ENCODE measurements at places on chromosomes 1 and 21. TPM values are rescaled to one million over a fixed set of nuclear protein-coding genes. Genes with fewer than 3 reads are reported as not detected.

The LBR gene
- total RNA-seq: 42.6 TPM

The KRTAP11-1 gene
- total RNA-seq: not detected

The OR14C36 gene
- total RNA-seq: not detected

The DHDDS gene
- 87.2 TPM for total RNA-seq

The LYST gene
- 12.5 TPM for total RNA-seq

The CELA2B gene
- not detected for total RNA-seq

The PPM1J gene
- total RNA-seq: 5.2 TPM

DNA sequence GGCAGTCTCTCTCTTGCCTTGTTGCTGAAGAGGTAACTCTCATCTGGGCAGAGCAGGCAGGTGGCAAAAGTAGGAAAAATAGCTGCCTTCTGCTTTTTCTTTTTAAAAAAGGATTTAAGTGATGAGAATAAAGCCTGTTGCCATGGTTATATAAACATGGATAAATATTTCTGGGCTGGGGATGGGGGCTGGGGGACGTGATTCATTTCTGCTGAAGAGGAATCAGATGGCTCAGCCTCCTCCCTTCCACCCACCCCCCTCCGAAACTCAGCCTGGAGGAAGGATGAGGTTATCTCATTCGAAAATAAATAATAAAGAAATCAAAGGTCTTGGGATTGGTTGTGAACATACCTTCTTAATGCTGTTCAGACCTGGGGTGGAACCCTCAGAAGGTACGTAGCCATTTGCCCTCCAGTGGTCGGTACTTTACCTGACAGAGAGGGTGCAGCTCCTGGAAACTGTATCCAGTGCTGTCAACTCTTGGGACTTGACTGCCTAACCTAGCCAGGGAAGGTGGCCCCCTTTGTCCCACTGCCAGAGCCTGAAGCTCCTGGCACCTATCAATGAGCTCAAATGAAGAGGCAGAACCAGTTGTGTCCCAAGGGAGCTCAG, 3.8 kb upstream of the INKA2 start:
- no peak for DNase-seq

GRCh38 chr1:162177126-162177525, 107.6 kb downstream of the NOS1AP start:
- DNase-seq: peak; percentile 21

DNA sequence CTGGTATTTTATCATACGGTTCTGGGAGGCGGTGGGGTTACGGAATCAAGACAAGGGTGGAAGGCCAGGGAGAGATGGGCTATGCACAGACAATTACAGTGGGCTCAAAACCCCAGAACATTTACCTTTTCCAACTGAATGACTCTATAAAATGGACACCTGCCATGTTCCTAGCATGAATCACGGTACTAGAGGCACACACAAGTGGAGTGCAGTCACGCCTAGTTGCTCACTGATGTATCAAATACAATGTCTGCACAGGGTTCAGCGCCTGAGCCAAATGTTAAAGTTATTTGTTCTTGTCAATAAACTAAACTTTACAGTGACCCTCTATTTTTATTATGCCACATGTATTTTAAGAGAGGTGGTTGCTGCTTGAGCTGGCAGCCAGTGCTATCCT, 121.4 kb downstream of the ATG4C start:
- DNase-seq: no peak

DNA sequence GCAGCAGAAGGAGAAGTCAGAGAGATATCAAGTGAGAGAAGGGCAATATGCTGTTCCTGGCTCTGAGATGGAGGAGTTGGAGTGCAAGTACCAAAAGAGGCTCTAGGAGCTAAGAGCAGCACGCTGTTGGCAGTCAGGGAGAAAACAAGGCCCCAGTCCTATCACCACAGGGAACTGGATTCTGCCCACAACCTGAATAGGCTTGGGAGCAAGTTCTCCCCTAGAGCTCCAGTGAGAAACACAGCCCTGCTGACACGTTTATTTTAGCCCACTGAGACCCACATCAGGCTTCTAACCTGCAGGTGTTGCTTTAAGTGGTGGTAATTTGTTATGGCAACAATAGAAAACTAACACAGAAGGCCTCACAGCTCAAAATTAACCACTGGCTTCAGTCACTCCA, 31.8 kb upstream of the ZNF644 start:
- DNase-seq: no peak

GRCh38 chr1:206557636-206558473, 50.5 kb downstream of the RASSF5 start:
- DNase-seq: no peak

GRCh38 chr1:19685994-19686393, 21.3 kb downstream of the HTR6 start:
- no peak for DNase-seq

DNA sequence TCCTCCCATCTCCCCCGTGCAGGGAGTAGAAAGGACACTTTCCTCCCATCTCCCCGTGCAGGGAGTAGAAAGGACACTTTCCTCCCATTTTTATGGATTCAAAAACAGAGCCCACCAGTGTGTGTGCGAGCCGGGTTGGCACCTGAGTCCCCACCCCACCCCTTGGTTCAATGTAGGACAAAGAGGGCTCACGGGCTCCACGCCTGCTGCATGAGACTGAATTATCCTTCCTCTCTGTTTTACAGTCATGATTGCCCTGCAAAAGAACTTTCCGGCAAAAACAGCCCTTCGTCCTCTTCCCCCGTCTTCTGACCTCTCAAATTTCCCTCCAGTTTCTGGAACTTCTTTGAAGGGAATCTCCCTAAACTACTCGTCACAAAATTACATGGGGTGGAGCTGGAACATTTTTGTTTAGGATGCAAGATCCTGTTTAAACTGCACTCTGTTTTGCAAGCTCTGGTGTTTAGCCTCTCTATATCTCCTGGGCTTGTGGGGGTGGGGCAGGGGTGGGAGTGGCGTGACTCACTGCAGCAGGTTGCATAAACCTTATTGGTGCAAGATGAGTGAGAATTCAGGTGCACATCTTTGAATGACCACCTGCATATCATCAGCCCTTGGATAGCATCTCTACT, 99.8 kb downstream of the PSMG1 start:
- no peak for DNase-seq

DNA sequence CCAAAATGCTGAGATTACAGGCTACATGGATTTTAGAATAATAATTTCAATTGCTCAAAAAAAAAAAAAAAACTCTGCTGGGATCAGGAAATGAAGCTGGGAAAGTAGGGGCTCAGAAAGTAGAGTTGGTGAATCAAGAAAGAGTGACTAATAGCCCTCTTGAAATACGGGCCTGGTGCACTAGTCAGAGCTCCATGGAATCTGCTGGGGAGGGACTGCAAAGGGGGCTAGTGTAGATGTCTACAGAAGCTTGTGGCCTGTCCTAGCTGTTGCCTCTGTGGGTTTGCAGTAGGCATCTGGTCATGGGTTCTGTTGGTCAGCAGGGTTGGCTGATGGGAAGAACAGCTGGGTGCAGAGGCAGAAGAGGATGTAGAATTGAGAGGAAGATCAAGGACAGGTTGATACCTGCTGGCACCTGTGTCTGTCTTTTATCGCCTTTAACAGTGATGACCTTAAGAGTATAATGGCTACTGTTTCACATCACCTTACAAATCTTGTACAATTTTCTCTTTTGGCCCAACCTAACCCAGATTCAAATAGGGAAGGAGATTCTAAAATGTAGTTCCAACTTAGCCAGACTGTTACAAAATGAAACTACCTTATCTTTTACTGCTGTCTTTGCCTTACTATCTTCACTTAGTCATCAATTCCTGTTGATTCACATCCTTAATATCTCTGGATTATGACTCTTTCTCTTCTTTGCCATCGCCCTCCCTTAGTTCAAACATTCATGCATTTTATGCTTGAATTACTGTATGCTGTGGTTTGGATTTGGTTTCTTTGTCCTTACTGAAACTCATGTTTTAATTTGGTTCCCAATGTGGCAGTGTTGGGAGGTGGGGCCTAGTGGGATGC, 126.2 kb downstream of the GIPC2 start:
- peak; percentile 85 for DNase-seq

GRCh38 chr1:56877973-56878372, 23.4 kb downstream of the C8A start:
- no peak for DNase-seq

- DNase-seq: no peak
These were observed 84.1 kb upstream of the SERBP1 start for GRCh38 chr1:67514300-67514699.

DNA sequence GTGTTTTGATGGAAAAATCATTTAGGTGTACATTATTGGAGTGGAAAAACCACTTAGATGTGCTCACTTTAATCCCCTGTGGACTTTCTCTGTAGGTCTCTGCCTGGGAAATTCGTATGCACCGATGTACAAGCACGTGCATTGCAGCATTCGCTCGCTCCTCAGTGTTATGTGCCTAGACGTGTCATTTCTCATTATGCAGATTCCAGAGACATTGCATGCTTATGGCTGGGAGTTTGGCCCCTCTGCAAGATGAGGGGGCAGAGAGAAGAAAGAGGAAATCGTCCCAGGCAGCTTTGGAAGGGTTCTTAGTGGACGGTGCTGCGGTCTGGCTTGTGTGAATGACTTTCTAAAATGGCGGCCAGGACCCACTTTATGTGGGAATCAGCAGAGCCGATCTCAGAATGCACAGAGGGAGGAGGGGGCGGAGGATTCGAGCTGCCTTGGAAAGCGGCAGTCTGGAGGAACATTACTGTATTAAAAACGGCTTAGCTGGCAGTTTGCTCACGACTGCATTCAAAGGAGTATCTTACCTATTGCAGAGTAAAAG, 2.3 kb downstream of the SPEN start:
- peak; percentile 60 for DNase-seq

- no peak for DNase-seq
These were observed at the start of gene ALPL for GRCh38 chr1:21509351-21510112. ALPL (plus strand) TSS chr1:21509423; CDS start chr1:21554082, 44,659 bp downstream.

GRCh38 chr1:213083112-213083445, 32.0 kb downstream of the RPS6KC1 start:
- DNase-seq: no peak

- no peak for DNase-seq
These were observed 331.6 kb downstream of the SRGAP2C start for GRCh38 chr1:121516234-121516967.

GRCh38 chr1:216457356-216457755, 34.1 kb upstream of the USH2A start:
- DNase-seq: peak; percentile 26

Measured in astrocyte (in vitro differentiated cells and primary cell).